Adrenal gland (tissue), 19 donors: ENCODE measurements at places on chromosomes 4 and X. TPM values are rescaled to one million over a fixed set of nuclear protein-coding genes. Genes with fewer than 3 reads are reported as not detected.

Gene FAM9C
- not detected for total RNA-seq

Gene BEX5
- 15.0 TPM for total RNA-seq

Gene ASB9
- total RNA-seq = 5.4 TPM

Gene MXD4
- total RNA-seq = 131 TPM

Gene MAGEB18
- total RNA-seq = not detected

Gene CT83
- not detected for total RNA-seq

Gene NAA11
- not detected for total RNA-seq

Gene FABP2
- 7.7 TPM for total RNA-seq

Gene MFAP3L
- total RNA-seq = 4.8 TPM

Gene PGM2
- total RNA-seq = 13.3 TPM

Gene PROM1
- not detected for total RNA-seq

Gene MEPE
- not detected for total RNA-seq

Gene CORIN
- 0.84 TPM for total RNA-seq

Gene IL21
- total RNA-seq = not detected

Gene WDR17
- total RNA-seq = 4.5 TPM

Gene ATP8A1
- total RNA-seq = 58.3 TPM
